Neural crest cell (in vitro differentiated cells): ENCODE measurements at places on chromosomes 3 and 15. TPM values are rescaled to one million over a fixed set of nuclear protein-coding genes. Genes with fewer than 3 reads are reported as not detected.

GRCh38 chr3:188663839-188664238 is 507.9 kb upstream of the TPRG1 start:
- DNase-seq, result no peak

DNA sequence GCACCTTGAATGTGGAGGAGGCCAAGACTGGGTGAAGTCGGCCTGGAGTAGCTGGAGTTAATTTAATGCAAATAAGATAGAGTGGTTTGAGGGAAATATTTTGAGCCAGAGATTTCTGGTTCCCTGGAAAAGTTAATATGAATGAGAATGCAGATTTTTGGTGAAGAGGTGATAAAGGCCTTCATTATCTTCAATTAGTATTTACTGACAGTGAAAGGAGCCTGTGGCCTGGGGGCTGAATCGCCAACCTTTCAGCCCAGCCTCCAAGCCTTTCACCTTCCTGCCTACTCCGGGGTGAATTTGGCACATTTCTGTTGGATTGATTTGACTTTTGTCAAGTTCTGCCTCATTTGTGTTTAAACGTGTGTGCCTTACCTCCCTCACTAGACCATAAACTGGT is 147.8 kb downstream of the SOX2 start:
- DNase-seq, result no peak

DNA sequence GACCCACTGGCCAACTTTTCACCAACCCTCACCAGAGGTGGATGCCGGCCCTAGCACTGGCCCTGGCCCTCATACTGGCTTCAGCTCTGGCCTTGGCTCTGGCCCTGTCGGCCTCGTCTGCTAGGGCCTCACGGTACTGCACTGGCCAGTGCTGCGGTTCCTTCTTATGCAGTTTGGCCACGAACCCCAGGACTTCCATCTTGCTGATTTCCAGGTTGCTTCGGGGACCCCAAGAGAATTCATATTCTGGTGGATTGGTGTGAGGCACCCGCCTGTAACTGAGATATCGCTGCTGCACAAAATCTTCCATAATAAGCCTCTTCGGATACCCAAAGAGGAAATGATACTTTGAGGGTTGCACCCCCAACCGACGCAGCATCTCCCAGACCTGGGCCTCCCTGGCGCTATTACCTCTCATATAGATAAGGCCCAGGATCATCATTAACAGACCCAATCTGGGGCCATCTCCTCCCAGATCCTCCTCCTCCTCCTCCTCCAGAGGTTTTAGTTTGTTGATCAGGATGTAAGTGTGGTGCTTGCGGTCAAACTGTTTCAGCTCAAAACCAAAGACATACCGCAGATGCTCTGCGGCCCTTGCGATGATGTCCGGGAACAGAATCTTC is 883 bp downstream of the MAGEF1 start:
- no peak for DNase-seq

DGKG gene
- total RNA-seq, result 0.18 TPM in 1 of 2 replicates, not detected in the other

KLF15 gene
- total RNA-seq, result 18.0 and 19.3 TPM in 2 replicates

DNA sequence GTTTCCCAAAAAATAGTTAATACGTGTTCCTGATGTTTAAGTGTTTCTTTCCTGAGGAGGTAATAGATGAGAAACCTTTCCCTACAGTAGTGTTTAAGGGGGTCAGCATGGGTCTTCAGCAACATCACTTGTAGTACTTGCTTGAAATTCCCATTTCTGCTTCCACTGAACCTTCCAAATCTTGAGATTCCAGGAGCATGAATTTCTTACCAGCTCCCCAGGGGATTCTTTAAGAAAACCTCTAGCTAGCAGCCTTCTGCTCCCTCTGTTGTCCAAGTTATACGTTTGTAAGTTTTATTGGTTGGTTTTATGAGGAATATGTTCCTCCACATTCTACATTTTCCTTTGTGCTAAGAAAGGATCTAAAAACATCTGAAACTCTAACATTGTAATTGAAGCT is 38.2 kb upstream of the ACP3 start:
- no peak for DNase-seq

- no peak for DNase-seq
These were observed 41.6 kb downstream of the AAGAB start for GRCh38 chr15:67212684-67213367.

- DNase-seq, result no peak
These were observed 779 bp upstream of the CTNNB1 start for GRCh38 chr3:41198526-41198925.

GRCh38 chr3:129211772-129212171 is 28.1 kb upstream of the CNBP start:
- DNase-seq, result no peak

ROBO2 gene
- 26.0 and 27.9 TPM in 2 replicates for total RNA-seq

DNA sequence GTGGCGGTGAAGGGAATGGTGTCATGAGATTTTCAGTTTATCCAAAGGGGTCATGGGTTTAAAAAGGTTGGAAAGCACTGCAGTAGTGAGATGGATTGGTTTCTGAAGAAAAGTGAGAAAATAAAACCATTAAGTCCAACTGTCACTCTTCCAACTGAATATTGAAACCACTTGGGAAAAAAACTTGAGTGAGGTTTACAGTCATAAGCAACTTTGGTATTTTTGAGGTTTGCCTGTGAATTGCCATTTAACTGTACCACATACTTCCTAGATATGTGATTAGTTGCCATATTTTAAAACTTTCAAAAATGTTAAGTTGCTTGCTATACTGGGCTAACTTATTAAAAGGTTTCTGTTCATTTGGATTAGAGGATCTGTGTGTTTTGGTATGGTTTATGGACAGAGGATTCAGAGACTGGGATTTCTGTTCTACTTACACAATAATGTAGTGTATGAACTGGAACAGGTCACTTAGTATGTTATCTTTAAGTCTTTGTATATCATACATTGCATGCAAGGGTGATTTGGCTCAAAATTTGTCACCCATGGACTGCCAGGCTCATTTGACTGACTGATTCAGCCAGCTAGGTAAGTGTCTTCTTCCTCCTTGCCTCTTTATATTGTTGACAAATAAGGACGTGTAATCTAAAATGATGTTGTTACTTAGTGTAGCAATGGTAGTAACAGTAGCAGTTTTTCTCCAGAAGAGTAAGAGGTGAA is 201.4 kb upstream of the EOMES start:
- no peak for DNase-seq

DNA sequence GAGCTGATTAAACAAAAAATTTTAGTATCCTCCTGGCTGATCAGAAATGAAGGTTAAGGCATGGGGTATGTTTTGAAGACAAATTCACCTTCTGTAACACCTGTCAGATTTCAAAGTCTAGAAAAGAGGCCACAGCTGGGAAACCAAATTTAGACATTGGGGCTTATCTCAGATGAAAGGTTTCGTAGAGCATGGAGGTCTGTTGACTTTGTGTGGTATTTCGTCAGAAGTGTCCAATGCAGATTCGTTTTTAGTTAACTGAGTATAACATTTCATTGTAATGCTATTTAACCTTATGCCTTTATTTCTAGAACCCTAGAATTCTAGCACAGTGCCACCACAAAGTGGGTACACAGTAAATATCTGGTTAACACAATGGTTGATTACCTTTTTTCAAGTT is 61.7 kb downstream of the FNDC3B start:
- DNase-seq, result no peak

DNA sequence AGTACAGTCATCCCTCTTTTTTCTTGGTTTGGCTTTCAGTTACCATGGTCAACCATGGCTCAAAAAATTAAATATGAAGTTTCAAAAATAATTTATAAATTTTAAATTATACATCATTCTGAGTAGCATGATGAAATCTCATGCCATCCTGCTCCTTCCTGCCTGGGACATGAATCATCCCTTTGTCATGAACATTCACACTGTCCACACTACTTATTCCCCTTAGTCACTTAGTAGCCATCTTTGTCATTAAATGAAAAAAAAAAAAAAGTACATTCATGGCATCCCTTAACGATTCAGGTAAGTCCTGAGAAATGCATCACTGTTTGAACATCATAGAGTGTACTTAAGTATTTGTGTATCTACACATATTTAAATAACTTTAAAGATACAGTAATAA is 1046.3 kb downstream of the ROBO2 start:
- DNase-seq, result no peak

- DNase-seq, result no peak
These were observed 19.5 kb downstream of the COPS2 start for GRCh38 chr15:49135911-49136310.

ILDR1 gene
- not detected in 2 replicates for total RNA-seq

GRCh38 chr3:56980798-56981390 is 79.6 kb upstream of the SPATA12 start:
- no peak for DNase-seq

TTLL13 gene
- 0.19 TPM in 1 of 2 replicates, not detected in the other for total RNA-seq

KY gene
- total RNA-seq, result 0.33 and 0.52 TPM in 2 replicates

GRCh38 chr15:92638291-92638708 is 17.3 kb downstream of the FAM174B start:
- DNase-seq, result no peak

GRCh38 chr3:32910954-32911353 is 40.5 kb upstream of the CCR4 start:
- no peak for DNase-seq

DNA sequence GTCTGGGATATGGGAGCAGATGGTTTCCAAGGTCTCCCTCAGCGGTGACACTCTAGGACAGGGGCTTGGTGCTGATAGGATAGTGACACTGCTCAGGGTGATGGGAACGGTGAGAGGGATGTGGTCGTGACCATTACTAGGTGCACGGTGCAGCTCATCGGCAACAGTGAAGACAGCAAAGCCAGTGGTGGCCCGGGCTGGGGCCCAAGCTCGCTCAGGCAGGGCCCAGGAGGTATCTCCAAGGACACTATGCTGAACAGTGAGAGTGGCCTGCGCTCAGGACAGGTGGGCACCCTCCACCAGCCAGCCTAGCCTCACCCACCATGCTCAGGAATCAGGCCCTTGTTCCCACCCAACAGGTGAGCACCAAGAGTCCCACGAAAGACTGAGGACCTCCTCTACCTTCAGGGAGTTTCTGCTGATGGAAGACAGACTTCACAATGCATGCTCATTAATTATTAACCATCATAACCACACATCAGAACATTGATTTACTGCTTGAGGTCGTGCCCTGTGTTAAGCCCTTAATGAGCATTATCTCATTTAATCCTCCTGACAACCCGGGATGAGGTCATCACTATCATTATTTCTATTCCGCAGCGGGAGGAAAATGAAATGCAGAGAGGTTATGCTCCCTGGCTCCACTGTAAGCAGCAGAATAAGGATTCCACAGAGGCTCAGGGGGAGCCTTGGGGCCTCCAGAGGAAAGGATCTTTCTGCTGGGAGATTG is 269.4 kb downstream of the UACA start:
- no peak for DNase-seq

- no peak for DNase-seq
These were observed 35.7 kb upstream of the TMOD3 start for GRCh38 chr15:51793521-51794305.

CCDC54 gene
- total RNA-seq, result not detected in 2 replicates

DNA sequence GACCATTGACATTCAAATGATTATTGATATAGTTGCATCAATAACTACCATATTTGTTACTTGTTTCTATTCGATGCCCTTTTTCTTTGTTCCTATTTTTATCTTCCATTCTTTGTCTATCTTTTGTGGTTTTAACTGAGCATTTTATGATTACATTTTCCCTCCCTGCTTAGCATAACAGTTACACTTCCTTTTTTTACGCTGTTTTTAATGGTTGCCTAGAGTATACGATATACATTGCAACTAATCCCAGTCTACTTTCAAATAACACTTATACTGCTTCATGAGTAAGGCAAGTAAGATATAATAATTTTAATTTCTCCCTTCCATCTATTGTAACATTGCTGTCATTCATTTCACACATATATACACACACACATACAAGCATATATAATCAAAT is 26.3 kb downstream of the COL6A6 start:
- DNase-seq, result no peak

ALDH1A2 gene
- 0.91 and 1.7 TPM in 2 replicates for total RNA-seq
